T1000 (cell line): ENCODE measurements at places on chromosomes 12 and 14.
A peak's percentile ranks its signal among the peaks of the same experiment; 100 is the strongest.

GRCh38 chr14:89160437-89160836, 256.6 kb downstream of the FOXN3 start:
- no peak for DNase-seq

- no peak for DNase-seq
These were observed 22.8 kb downstream of the ARMH4 start for GRCh38 chr14:58129208-58129607.

DNA sequence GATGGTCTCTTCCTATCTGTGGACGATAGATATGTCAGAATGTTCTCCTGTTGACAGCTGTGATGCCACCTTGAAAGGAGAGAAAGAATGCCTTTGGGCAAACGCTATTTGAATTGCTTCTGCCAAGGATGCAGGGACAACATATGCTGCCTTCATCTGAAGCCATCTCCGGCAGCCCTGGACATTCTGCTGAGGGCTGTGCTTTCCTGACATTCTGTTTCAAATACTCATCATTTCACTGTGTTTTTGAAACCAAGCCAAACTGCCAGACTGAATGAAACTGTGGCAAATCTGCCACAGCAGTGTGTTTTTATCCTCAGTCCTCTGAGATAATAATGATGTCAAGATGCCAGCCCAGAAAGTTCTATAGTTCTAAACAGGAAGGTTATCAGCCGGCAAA, 85.8 kb upstream of the BCAT1 start:
- no peak for DNase-seq

GRCh38 chr14:89292579-89293313, 124.3 kb downstream of the FOXN3 start:
- no peak for DNase-seq

DNA sequence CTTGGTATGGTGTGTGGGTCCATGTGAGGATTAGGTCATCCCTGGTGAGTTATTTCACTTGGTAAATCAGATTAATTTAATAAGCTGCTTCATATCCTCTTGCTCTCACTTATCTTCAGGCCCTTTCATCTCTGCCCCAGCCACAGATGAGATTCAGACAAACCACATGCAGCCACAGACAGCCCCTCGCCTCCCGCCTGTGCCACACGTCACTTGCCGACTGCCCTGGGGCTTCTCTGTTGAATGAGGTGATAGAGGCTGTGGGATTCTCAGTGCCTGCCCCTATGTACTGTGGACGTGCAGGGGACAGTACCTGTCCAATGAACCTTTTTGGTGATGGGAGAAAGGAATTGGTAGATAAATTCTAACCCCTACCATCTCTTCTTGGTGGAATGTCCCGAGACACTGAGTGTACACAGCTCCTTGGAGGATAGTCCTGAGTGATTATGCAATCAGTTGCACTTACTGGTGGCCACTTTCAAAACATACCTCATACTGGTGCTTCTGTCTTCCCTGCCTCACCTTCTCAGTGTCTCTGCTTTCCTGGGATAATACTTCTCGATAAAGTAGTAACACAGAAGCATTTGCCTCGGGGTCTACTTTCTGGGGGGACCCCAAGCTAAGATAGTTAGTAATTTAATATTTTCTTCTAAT, 248.7 kb downstream of the TTC6 start:
- no peak for DNase-seq

GRCh38 chr14:78341827-78342389, 171.7 kb downstream of the NRXN3 start:
- no peak for DNase-seq

DNA sequence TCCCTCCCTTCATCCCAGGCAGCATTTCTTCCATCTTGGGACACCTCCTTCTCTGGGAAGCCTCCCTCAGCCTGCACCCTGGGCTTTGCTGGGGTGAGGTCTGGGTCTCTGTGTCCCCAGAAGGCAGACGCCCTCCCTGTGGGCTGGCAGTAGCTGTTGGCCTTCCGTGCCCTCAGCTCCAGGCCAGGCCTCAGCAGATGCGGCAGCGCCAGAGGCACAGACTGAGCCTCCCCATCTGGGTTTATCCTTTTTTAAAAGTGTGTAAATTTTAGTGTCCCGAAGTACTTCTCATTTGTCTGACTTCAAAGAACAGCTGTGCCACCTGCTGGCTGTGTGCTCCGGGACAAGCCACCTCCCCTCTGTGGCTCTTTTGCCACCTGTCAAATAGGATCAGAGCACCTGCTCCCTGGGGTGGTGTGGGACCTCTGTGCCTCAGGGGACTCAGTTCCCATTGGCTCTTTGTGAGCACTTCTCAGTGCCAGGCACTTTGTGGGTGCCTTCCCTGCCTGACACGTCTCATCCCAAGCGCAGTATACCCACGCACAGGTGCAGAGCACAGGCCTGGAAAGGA, 11.1 kb downstream of the EXOC3L4 start:
- no peak for DNase-seq

DNA sequence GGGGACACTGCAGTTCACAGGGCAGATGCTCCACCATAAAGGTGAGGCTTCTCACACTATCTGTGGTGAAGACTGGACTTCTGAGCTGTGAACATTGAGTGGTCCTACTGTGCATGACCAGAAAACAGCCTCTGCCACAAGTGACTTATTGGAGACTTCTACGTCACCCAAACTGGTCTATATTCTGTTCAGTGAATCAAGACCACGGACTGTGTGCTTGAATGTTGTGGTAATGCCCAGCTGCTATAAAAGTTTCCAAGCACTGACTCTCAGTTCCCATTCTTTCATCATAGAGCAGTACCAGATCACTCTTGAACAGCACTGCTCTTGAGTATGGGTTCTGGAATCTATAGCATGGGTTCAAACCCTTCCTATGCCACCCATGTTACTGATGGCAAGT, 4.8 kb upstream of the PLEK2 start:
- no peak for DNase-seq

GRCh38 chr12:47777151-47777550, 4.1 kb downstream of the SLC48A1 start:
- no peak for DNase-seq

DNA sequence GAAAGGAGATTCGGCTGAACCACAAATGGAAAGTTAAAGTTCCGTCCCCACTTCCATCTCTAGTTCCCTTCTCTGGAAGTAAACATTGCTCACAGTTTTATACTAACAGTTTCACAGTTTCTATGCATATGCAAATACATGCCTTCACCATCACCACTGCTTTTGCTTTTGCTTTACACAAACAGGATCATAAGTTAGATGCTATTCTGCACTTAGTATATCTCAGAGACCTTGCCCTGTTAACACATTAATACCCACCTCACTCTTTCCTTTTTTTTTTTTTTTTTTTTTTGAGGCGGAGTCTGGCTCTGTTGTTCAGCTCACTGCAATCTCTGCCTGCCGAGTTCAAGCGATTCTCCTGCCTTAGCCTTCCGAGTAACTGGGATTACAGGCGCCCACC, 890 bp downstream of the TEP1 start:
- DNase-seq = no peak

DNA sequence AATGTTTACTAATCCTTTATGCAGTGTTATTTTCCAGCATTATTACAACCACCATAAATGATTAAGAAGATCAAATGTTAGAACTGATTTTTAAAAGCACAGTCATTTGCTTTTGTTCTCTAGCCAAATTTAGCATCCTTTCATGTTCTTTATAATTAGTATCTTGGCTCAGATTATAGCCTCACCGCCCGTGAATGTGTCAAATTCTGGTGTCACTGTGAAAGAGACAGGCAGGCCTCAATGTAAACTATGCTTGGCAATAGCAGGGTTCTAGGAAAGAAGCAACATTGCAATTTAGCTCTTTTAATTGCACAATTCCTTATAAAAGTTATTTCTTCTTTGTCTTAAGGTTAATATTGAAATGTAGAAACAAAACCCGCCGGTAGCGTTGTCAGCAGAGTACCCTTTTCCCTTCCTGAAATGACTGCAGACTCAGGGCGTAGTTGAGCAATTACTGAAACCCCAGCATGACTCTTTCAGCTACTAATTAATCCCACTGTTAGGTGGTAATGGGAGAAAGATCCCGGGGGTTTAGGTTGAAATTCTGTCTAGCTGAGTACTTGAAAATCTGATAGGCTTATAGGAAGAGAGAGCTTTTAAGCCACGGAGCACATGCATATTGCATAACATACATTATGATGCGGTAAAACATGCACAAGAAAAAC, 1600.5 kb upstream of the SEL1L start:
- DNase-seq = no peak

- DNase-seq = no peak
These were observed 13.9 kb upstream of the UBC start for GRCh38 chr12:124928095-124928911.

GRCh38 chr12:70176290-70176689, 66.9 kb upstream of the CNOT2 start:
- DNase-seq = no peak

DNA sequence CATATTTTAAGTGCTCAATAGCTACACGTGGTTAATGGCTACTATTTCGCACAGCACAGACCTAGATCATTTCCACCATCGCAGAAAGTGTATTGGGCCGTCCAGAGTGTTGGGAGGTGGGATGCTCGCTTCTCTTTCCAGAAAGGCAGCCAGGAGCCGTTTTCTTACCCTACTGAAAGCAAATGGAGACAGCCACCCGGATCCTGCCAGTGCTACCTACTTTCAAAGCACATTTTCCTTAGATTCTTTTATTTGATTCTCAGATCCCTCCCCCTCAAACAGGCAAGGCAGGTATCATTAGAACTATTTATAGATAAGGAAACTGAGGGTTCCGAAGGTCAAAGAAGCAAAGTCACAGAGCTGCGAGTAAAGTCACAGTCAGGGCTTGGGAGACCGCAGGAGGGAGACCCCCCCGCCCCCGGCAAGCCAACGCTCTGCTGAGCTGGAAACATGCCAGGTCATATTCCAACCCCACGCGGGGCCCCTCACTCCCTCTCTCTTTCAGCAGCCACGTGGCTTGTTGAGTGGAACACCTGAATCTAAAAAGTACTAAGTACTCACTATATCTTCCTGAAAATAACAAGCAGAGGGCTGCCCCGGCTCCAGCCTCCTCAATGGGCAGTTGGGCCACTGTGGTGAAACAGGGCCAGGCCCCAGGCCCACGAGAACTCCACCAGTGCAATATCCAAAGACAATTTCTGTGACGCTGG, 36.2 kb downstream of the PRIMA1 start:
- DNase-seq = no peak

- no peak for DNase-seq
These were observed 948.3 kb upstream of the NOVA1 start for GRCh38 chr14:27546111-27546510.

DNA sequence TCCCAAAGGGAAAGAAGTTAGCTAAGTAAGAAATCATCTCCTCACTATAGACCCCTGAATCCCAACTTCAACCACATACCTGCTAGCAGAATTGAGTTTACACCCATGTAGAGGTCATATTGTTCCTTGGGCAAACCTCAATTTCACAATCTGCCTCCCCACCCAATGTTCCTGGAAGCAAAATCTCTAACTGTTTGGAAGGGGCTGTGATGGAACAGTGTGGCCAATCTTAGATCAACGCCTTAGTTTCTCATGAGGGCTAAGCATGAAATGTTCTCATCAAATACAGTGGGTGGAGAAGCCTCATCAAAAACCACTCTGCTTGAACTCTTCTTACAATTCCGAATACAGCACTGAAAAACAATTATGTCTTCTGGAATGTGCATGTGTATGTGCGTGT, 284.0 kb upstream of the NOS1 start:
- no peak for DNase-seq

GRCh38 chr12:75437564-75437963, 43.0 kb upstream of the GLIPR1 start:
- no peak for DNase-seq

DNA sequence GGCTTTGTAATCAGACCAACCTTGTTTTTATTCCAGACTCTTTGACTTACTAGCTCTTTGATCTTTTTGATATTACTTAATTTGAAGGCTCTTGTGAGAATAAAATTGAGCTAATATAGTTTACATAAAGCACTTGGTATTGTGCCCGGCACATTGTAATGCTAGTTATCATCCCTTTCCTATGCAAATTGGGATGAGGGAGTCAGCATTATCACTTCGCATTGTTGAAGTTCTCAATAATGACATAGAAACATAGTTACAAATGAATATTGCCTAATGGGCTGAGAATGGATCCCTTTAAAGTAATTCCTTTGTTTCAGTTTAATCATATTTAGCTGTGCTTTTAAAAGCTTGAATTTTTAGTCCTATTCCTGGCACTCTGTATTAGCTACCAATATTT, 36.6 kb downstream of the SUPT16H start:
- no peak for DNase-seq

- DNase-seq = no peak
These were observed 44.1 kb downstream of the SETD3 start for GRCh38 chr14:99436247-99437180.

GRCh38 chr12:116918464-116918863, 7.7 kb downstream of the FBXW8 start:
- no peak for DNase-seq

DNA sequence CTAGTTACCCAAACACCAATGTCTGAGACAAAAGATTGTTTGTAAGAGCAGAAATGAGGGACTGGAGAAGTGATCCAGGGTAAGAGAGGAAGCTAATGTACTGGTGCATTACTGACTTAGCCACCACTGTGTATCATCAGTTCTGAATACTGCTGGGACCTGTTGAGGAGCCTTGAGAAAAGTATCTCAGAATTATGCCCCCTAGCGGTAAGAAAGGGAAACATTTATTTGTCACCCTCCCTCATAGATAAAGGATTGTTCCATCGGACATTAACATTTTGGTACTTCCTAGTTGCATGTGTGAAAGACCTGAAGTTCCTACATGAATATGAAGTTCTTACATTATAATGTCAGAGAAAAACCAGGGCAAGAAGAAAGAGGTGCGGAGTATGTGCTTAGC, 612.5 kb downstream of the FSCB start:
- DNase-seq = no peak

GRCh38 chr12:45170456-45171042, 45.3 kb upstream of the ANO6 start:
- peak; percentile 95 for DNase-seq

GRCh38 chr14:20177433-20177974, 13.2 kb upstream of the OR11G2 start:
- DNase-seq = no peak

- peak; percentile 69 for DNase-seq
These were observed 166.7 kb downstream of the TMTC3 start for GRCh38 chr12:88308825-88309224.

GRCh38 chr12:106285982-106286381, 16.6 kb upstream of the TCP11L2 start:
- DNase-seq = no peak

DNA sequence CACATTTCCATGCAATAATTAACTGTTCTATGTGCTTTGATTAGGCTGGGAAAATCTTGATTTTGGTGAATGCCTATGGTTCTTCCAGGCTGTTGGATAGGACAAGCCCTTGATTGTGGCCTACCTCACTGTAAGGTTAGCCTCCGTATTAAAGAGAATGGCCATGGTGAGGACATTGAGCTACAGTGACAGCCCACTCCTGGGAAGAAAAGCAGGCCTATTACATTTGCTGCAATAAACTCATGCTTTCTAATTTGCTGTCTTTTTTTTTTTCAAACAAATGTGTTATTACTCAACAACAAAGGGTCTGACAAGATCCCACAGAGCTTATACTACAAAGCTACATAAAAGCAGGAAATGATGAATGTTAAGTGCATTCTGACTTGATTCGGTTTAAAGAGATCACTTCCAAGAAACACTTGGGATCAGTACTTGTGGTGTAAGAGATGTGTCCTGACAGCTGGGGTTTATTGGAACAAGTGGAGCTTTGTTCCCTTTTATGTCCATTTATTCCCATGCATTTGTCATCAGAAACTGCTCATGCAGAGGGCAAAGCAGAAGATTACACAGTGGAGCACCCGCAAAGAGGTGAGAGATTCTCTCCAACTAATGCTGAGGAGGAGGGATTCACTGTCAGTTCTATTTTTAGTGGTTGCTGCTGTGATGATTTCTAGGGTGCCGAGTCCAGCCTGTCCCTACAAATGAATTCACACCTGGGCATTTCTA, 29.1 kb upstream of the KCNK10 start:
- no peak for DNase-seq

GRCh38 chr14:64707661-64708060, 3.4 kb downstream of the PLEKHG3 start:
- DNase-seq = no peak
